ENCODE measurements at places on chromosomes 2 and 18.

DNA sequence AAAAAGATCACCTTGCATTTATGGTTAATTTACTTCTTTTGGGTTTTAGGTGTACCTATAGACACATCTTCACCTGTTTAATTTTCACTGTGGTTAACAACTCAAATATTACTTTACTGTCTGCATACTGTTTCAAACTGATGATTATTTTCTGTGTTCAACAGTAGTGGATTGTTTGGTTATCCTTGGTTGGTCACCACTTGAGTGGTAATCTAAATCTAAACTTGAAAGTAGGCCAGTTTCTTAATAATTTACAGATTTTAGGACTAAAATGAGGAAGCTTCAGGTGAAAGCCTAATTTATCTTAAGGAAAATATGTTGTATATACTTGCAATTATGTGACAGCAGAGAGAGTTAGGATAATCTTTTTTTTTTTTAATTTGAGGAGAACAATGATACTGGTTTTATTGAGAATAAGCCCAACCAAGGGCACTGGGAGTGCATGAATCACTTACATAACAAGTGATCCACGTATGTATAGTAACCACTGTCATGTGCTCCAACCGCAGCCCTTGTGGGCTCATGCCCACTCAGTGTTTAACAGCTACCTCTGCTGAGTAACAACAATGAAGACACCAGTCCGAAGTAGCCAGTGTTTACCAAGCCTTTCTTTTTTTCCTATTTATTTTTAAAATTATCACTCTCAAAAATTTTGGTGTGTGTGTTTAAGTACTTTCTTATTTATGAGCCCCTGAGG lies 31.0 kb upstream of the WDSUB1 start:
- DNase-seq, result no peak

- DNase-seq, result no peak
Observed at GRCh38 chr2:180938451-180938850, 42.0 kb upstream of the UBE2E3 start.

DNA sequence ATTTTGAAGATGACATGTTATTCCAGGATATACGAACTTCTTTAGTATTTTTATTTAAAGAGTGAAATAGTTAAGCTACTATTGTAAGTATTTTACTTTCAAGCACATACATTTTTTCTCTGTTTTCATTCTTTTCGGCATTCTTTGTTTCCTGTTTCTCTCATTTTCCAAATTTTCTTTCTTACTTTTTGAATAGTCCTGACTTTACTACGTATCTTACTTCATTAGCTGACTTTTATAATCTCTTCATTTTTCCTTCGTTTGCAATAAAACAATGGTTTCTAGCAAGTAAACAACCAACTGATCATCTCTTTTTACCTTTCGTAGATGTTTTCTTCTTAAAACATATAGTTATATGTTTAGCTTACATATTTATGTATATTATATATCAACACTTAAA lies 11.8 kb downstream of the CAVIN2 start:
- DNase-seq, result no peak

GRCh38 chr2:45793305-45793962 lies 142.0 kb downstream of the PRKCE start:
- no peak for DNase-seq

GRCh38 chr18:70622622-70623419 lies 334.0 kb downstream of the SOCS6 start:
- DNase-seq, result no peak

GRCh38 chr2:239758279-239758877 lies 266.8 kb downstream of the NDUFA10 start:
- no peak for DNase-seq

DNA sequence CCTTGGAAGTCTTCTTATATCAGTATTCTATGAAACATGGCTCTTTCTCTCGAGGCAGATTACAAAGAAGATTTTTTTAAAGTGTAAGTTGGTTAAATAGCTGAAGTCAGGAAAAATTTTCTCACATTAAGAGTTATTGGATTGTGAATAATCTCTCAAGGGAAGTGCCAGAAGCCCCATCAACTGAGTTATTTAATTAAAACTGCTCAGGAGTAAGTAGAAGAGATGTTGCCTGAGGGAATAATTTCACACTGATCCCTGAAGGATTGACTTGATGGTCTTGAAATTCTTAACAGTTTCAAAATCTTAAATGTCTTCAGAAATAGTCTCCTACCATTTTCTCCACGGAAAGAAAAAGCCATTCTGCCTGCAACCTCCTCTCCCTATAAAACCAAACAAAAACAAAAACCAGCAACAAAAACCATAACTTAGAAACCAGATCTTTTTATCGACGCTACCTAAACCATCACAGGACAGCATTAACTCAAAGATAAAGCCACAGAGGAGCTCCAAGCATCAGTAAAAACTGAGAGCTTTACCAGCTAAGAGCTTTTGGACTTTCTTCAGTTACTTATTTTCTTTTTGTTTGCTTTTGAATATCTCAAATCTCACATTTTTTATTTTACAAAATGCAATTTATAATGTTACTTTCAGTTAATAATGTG lies 12.9 kb downstream of the CD226 start:
- DNase-seq, result no peak
